Heart right ventricle (tissue), 16 donors: ENCODE measurements at places on chromosomes 11 and 22. TPM values are rescaled to one million over a fixed set of nuclear protein-coding genes. Genes with fewer than 3 reads are reported as not detected.

PTPN5 gene
- total RNA-seq, result 5.5 TPM

MPZL2 gene
- total RNA-seq, result 13.9 TPM

TBC1D22A gene
- 15.2 TPM for total RNA-seq

CCDC87 gene
- total RNA-seq, result 0.25 TPM

CEND1 gene
- total RNA-seq, result 0.58 TPM

C11orf54 gene
- 25.4 TPM for total RNA-seq

SNX32 gene
- total RNA-seq, result not detected

CRYBB2 gene
- total RNA-seq, result not detected

C11orf97 gene
- total RNA-seq, result not detected

MMP8 gene
- total RNA-seq, result not detected

SLC22A12 gene
- total RNA-seq, result not detected

CSNK2A3 gene
- 0.57 TPM for total RNA-seq

TST gene
- total RNA-seq, result 78.3 TPM

XKR3 gene
- total RNA-seq, result not detected

CALCA gene
- total RNA-seq, result 9.9 TPM

FAM227A gene
- total RNA-seq, result 0.97 TPM

SMIM35 gene
- not detected for total RNA-seq

OR8J3 gene
- total RNA-seq, result not detected

MIOX gene
- not detected for total RNA-seq

MS4A7 gene
- 4.3 TPM for total RNA-seq

HIRA gene
- 17.0 TPM for total RNA-seq

CAPRIN1 gene
- 103 TPM for total RNA-seq

MRGPRE gene
- 0.21 TPM for total RNA-seq

SEC14L6 gene
- total RNA-seq, result not detected

MPEG1 gene
- 5.3 TPM for total RNA-seq

NXPE1 gene
- total RNA-seq, result not detected

CASP1 gene
- 7.0 TPM for total RNA-seq

CCDC116 gene
- not detected for total RNA-seq

SYCE3 gene
- not detected for total RNA-seq

ALDH3B2 gene
- total RNA-seq, result not detected

FOLR2 gene
- total RNA-seq, result 10.0 TPM

PHOX2A gene
- total RNA-seq, result not detected

CDC42BPG gene
- 0.15 TPM for total RNA-seq

HBG2 gene
- 0.45 TPM for total RNA-seq

UBQLN3 gene
- not detected for total RNA-seq
